Stimulated activated memory B cell treated with anti-CD40 and anti-IgM and Interleukin-4, amounts not matched to agents 10 μg/mL and 1 μg/mL and 100 μg/mL, for 72 hours (primary cell): ENCODE measurements at places on chromosomes 6 and 20.

DNA sequence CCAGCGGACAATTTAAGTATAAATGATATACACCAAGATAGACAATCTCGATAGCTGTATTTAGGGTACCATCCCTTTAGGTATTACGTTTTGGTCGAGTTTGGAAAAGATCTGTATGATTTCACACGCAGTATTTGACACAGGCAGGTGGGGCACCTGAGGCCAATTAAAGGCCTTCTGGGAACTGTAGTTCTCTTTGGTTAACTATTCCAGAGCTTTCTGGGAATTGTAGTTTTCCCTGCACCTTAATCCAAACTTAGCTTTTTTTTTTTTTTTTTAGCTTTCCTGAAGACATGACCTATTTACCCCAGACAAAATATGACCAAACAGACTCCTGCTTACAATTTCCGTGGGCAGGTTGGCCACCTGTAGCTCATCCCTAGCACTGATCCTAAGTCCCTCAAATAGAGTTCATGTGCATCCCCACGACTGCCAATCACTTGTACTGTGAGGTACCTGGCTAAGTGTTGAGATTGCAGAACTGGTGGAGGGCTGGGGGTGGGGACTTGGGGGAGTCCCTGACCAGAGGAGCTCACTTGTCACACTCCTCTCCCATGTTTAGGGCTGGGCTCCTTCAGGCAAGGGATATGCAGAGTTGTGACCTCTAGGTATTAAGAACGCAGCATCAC is 999 bp upstream of the EHMT2 start:
- peak; percentile 31 for ATAC-seq

GRCh38 chr6:51983564-51983963 is 103.8 kb downstream of the PKHD1 start:
- ATAC-seq = no peak

- peak; percentile 41 for ATAC-seq
Observed at GRCh38 chr6:110054664-110055386, 76.7 kb downstream of the GPR6 start.

DNA sequence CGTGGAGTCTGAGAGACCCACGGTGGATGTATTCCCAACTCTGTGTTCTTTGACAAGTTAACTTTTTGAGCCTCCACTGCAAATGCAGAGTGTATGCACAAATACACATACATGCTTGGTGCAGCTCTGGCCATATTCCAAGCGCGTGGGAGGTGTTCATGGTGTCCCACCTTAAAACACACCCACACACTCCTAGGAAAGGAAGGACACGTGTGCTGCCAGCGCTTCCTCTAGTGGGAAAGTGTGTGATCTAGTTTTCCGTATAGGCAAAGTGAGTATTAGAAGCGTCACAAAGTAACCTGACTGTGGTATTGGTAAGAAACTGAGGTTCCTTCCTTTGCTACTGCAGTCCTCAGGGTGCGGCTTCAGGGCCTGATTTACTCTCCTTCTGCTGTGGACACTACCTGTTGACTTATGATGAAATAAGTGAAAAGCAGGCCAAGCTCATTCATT is 36.0 kb upstream of the MPC1 start:
- ATAC-seq = no peak

DNA sequence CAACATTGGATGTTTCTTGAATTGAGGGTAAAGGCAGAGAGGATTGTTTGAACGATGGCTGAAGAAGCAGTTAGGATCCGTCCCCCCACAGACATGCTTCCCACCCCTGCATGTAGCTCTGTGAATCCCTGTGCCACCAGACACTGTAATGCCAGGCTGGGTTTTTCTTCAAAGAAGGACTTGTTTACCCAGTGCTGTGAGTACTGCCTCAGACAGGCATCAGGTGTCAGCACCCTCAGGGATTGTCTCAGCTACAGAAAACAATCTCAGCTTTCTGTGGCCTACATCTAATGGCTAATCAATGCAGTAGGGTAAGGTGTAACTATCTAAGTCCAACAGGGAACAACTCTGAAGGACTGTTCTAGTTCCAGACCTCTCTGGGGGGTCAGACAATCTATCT is 853.0 kb upstream of the EPHA7 start:
- ATAC-seq = no peak

DNA sequence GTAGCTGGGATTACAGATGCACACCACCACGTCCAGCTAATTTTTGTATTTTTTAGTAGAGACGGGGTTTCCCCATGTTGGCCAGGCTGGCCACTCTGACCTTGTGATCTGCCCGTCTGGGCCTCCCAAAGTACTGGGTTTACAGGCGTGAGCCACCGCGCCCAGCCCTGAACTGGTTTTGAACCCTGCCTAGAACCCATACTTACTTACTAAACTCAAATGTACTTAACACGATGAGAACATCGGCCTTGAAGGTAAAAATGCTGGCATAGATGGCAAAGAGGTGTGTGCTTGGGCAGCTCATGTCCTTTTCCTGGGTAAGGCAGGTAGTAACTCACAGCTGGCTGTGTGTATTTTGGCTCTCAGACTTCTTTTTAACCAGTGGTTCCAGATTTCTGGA is 3.2 kb upstream of the ARMC12 start:
- ATAC-seq = no peak

DNA sequence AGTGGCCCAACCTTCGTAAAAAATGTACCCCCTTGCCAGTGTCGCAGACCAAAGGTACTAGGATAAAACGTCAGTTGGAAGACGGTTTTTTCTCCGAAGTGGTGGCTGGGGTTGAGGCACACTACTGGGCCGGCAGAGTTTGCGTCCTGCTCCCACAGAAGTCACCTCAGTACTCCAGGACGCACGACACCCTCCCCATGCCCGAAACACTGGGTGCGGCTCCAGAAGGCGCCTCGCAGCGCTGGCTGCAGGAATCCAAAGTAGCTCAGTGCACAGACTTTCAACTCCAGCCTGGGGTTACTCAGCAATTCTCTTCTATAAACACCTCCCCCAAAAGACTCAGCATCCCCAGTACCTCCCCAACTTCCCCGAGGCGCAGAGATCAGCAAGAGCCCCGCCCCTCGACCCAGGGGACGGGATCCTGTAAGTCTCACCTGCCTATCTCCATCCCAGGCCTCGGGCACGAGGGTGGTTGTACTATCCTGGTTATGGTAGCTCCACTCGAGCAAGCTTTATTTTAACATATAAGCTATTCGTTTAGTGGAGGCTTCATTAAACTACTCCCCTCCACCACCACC is 88.2 kb downstream of the ZFP64 start:
- ATAC-seq = no peak

DNA sequence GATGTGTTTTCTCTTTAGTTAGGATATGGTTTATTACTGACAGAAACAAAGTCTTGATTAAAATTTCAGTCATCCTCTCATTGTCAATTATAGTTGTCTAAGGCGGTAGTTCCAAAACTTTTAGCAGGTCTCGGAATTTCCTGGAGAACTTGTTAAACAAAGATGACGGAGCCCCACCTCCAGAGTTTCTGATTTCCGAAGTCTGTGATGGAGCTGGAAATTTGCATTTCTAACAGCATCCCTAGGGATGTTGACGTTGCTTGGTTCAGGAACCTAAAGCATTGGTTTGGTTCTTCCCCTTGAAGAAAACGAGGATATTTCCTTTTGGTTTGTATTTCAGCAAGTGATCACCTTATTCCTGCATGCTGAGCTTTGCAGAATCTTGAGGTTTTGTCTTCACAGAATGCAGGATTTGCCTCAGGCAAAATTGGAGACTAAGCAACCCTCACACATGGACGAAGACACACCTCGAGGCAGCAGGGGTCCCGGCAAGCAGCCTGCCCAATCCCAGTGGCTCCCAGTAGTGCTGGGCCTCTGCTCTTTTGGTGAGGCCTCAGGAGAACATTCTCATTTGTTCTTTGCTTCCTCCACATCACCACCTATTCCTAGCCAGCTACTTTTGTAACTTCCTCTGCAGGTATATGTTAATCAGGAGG is 187.1 kb upstream of the PHACTR1 start:
- ATAC-seq = no peak

GRCh38 chr20:53920647-53921245 is 149.6 kb downstream of the BCAS1 start:
- no peak for ATAC-seq

GRCh38 chr20:1381753-1382591 is 10.9 kb downstream of the FKBP1A start:
- no peak for ATAC-seq

DNA sequence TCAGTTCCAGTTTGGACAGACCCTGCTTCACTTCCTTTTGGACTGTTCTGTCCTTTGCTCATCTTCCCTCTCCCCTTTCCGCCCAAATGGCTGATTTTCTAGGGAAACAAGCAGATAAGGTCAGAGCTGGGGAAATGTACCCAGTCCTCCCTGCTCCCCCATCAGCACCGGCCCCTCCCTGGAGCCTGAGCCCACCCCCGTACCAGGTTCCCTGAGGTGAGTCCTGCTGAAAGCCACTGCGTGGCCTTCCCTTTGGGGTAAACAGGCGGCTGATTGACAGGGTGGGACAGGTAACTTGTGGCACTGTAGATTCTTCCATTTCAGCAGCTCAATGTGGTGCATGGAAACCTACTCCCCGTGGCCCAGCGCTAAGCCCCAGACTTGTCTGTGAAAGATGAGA is 70.5 kb downstream of the NPEPL1 start:
- ATAC-seq = no peak

- peak; percentile 71 for ATAC-seq
Observed at GRCh38 chr6:35737413-35738211, 780 bp downstream of the ARMC12 start.

DNA sequence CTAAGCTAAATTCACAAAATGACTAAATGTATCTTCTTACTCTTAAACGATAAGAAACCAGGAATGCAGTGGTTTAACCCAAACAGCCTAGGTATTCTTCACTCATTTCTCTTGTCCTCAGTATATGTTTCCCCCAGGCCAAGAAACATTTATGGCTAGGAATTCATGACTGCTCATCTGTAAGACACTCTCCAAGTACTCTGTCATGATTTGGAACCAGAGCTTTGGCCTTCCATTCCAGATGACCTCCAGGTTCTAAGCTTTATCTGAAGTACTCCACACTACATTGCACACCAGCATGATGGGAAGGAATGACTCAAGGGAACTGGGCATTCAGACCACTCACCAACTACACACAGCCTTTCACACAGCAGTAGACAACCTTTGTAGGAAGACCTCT is 29.3 kb downstream of the NT5E start:
- no peak for ATAC-seq

DNA sequence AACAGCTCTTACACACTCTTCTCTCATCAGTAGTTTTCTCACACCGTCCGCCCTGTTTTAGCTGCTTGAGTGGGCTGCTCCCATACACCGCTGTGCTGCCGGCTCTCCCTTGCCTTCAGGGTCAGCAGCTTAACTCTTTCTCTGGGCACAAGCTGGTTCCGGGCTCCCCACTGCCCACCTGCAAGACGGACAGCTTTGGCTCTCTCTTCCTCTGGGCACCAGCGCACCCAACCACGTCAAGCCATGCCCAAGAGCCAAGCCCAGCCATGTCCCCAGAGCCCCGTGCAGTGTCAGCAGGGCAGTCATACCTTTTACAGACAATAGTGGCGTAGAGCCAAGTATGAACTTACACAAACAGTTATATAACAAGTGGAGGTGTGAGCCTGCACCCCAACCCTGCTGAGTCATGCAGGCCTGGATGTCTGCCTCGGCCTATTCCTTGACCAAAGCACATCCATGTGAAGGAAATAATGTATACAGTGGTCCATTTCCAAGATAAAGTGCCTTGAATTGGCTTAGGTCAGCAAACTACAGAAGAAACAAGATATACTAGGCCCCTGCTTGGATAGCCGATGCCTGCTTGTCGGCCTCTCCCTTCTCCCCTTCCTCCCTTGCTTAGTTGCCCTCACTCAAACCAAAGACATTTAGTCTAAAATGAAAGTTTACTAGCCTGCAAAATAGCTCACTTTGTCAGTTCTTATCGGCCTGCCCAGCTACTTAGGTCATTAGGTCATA is 89.3 kb downstream of the JPH2 start:
- ATAC-seq = no peak

DNA sequence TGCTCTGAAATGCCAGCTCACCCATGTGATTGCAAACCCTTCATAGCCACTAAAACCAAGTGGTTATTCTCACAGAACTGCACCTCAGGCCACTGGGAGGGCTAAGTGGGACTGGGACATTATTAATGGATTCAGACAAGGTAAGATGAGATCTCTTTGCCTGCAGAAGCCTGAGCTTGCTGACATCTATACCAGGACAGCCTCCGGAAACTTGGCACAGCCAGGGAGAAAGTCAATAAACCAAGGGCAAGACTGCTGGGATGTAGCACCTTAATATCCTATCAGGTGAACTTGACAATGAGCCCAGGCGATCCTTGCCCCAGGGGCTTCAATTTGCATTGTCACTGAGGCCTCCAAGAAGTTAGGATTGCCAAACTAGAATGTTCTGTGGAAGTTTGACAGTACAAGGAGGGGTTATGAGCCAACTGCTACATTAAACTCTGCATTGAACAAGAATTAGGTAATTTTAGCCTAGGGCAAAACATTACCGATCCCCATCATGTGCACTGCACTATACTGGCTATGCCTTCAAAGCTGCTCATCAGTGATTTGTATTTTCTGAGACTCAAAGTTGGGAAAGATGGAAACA is 60.1 kb upstream of the RALGAPA2 start:
- no peak for ATAC-seq

DNA sequence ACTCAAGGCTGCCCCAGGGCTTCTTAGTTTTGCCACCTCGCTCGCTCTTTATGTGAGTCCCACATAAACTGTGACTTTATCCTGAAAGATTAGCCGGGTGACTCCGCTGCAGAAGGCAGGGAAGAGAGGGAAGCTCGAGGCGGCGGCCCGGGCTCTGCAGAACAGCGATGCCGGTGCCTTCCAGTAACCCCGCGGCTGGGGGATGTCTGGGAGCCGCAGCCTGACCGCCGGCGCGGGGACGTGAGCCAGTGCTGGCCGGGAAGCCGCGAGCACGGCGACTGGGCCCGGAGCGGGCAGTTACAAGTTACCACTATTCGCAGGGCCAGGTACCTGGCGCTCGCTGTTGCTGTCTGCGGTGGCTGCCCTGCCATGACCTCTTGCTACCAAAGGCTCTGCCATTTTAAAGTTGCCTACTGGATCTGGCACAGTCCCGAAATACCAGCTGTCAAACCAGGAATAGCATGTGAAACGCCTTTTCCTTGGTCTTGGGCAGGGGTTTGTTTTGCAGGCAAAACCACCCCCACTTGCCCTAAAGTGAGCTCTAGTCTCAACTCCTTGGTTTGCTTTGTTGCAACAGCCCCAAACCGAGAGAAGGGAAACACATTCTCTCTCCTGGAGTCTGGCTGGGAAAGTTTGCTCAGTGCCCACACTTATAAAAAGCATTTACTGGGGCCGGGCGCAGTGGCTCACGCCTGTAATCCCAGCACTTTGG is 124.0 kb upstream of the SLC2A12 start:
- ATAC-seq = no peak
